NAMALWA (cell line): ENCODE measurements at places on chromosomes 16 and 17.
A peak's percentile ranks its signal among the peaks of the same experiment; 100 is the strongest.

GRCh38 chr17:32253117-32253611 is 12.5 kb upstream of the RHBDL3 start:
- peak; percentile 88 for DNase-seq

GRCh38 chr16:71338632-71339031 is 19.9 kb upstream of the CALB2 start:
- DNase-seq: no peak

GRCh38 chr16:6956511-6956910 is 376.1 kb upstream of the RBFOX1 start:
- DNase-seq: no peak

GRCh38 chr16:20102021-20102420 is 28.3 kb upstream of the GPR139 start:
- no peak for DNase-seq

DNA sequence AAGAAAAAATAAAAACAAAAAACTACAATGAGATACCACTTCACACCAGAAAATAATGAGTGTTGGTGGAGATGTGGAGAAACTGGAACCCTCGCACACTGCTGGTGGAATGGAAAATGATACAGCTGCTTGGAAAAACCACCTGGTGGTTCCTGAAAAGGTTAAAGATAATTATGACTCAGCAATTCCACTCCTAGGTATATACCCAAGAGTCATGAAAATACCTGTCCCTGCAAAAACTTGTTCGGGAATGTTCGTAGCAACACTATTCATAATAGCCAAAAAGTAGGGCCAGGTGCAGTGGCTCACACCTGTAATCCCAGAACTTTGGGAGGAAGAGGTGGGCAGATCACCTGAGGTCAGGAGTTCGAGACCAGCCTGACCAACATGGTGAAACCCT is 8.1 kb upstream of the ITGAE start:
- DNase-seq: no peak

- DNase-seq: peak; percentile 57
These were observed at the start of gene GLIS2 for GRCh38 chr16:4315186-4316107. GLIS2 (plus strand) TSS chr16:4316067; CDS start chr16:4332281, 16,214 bp downstream.

- DNase-seq: peak; percentile 11
These were observed 14.9 kb downstream of the IRF8 start for GRCh38 chr16:85913688-85914422.

DNA sequence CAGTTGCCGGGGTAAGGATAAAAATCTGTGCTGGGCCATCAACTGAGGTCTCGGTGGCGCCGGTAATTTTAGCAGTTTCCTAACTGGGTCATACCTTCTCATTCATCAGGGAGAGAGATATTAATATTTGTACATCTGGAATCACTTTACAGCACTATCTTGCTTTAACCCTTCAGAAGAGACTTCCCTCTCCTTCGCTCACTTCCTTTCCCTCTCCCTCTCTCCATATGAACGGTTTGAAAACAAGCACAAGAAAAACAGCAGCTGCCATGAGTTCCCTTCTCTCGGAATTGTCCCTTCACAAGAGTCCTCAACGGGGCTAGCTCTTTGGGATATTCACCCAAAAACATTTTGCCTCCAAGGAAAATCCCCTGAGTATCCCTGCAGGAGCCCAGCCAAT is 144.3 kb upstream of the NOG start:
- DNase-seq: no peak

DNA sequence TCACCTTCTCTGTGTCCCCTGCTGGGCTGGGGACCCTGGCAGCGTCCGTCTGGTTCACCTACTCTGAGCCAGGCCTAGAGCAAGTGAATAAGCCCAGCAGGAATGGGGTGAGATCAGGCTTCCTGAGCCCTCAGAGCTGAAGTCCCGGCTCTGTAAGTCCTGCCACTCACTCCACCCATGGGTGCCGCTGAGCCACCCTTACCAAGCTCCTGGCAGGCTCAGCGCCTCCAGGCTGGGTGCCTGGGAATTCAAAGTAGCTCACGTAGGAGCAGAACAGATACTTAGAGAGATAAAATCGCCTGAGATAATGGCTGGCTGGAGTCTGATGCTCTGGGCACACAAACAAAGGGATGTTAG is 9.8 kb upstream of the LASP1NB start:
- DNase-seq: no peak

DNA sequence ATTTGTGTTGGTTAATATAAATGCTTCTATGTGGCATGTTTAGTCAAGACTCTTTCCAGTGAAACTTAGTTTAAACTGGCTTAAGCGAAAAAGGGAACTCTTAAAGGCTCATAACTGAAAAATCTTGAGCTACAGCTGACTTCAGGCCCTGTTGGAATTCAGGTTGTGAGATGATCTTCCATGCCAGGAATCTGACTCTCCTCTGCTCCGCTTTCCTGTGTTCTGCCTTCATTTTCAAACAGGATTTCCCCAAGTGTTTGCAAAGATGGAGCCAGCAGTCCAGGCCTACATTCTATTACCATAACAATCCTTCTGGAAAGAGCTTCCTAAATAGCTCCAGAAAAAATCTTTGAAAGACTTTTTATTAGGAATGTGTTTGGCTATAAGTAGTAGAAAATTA is 134.9 kb downstream of the NLK start:
- DNase-seq: no peak

- DNase-seq: no peak
These were observed 2.8 kb downstream of the KRT37 start for GRCh38 chr17:41421617-41422016.

DNA sequence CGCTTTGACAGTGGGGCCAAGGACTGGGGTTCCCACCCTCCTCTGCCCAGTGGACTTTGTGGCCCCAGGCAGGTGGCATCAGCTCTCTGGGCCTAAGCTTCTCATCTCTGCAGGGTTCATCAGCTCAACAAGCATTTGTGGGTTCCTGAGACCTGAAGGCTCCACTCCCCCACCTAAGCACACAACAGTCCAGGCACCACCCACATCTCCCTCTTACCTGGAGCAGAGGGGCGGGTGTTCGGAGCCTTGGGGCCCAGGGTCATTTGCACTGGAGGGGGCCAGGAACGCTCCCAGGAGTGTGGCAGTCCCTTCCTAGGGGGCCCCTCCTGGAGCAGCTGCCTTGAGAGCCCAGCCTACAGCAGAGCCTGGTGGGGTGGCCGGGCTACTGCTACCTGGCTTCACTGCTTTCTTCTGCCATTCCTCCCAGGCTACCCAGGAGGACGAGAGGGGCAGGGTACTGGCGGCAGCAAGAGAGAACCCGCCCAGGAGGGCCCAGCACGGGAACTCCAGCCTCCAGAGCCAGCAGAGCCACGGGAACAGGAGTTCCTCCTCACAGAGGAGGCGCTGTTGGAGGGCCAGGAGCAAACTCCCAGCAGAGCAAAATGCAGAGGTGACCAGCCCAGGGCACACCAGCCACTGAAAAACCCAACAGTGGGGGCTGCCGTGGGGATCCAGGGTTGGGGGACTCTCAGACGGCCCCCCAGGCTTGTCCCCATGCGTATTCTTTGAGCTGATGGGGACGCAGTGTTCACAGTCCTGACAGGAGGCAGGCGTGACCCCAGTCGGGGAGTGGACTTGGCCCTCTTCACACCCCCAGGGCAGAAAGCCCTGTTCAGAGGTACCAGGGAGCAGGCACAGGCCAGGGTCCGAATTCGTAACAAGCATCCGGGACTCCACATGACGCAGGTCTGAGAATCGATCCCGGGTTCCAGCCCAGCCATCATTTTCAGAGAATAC is 35.1 kb upstream of the SLC38A10 start:
- no peak for DNase-seq

GRCh38 chr16:58831386-58831785 is 97.3 kb upstream of the GOT2 start:
- no peak for DNase-seq

DNA sequence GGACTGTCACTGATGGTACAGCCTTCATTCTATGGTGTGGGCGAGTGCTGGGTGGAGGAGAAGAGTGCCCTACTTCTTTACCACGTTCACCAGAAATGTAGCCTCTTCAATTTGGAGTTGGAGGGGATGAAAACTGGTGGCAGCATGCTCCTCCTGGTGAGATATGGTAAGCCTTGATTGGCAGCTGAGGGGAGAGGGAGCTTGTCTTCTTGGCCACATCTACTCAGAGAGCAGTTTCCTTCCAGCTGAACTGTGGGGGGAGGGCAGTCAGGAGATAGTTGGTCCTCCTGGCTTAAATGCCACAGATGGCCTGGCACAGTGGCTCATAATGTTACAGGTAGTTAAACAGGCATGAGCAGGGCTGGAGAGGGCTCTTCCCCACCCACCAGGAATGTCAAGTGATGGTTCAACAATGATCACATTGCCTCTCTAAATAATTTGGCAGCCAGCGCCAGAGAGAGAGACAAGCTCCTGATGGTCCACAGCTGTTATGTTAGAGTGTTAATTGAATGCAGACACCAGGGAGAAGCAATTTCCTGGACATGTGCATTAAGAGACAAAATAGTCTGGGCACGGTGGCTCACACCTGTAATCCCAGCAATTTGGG is 9.0 kb upstream of the MAPK3 start:
- DNase-seq: no peak

DNA sequence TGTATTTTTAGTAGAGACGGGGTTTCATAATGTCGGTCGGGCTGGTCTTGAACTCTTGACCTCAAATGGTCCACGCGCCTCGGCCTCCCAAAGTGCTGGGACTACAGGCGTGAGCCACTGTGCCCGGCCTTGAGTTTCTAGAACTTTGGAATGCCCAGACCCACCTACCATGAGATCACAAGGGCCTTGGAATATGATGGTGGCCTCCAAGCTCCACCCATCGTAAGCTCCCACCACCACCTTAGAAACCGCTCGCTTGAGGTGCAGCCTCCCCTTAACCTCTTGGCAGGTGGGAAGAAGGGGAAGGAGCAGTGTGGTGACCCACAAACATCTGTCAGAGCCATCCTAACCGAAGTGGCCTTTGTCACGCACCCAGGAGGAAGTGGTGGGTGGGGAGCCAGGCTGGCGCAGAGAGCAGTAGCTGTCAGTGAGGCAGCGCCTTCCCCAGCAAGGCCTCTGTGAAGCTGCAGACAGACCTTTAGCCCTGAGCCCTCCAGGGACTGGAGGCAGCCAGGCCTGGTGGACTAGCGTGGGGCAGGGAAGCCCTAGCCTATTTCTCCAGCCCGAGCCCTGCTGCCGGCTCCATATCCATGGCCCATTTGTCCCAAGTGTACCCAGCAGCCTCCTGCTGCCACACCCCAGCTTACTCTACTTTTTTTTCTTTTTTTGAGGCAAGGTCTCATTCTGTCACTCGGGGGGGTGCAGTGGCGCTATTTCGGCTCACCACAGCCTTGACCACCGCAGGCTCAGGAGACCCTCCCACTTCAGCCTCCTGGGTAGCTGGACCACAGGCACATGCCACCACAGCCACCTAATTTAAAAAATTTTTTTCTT is 13.1 kb upstream of the SEPHS2 start:
- peak; percentile 35 for DNase-seq

GRCh38 chr17:50585346-50585745 is 24.8 kb downstream of the CACNA1G start:
- no peak for DNase-seq

DNA sequence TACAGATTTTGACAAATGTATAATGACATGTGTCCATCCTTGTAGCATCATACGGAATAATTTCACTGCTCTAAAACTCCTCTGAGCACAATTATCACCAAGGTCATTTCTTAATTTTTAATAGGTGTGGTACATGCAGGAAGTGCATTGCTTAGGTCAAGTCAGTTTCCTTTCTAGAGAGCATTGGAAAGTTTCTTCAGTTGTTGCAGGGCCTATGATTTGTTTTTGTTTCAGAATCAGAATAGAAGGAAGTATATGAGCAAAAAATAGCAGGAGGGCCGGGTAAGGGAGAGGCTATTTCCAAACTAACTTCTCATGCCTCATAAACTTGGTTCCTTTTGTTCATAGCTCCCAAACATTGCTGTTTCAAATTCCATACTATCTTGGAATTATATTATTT is 24.0 kb upstream of the SLFN5 start:
- no peak for DNase-seq

DNA sequence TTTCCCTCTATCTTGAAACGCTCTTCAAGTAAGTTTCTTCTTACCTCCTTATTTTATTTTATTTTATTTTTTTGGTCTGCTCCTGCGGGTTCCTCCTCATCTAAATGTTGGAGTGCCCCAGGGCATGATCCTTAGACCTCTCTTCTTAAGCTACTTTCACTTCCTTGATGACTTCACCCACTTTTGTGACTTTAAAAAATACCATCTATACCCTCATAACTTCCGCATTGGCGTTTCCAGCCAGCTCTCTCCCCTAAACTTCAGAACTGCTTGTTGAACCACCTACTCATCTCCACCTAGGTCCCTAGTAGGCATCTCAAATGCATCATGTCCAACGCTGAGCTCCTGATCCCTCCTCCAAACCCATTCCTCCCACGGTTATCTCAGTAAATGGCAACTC is 51.4 kb upstream of the NFAT5 start:
- no peak for DNase-seq

- DNase-seq: no peak
These were observed 6.5 kb downstream of the GCGR start for GRCh38 chr17:81810476-81810875.

DNA sequence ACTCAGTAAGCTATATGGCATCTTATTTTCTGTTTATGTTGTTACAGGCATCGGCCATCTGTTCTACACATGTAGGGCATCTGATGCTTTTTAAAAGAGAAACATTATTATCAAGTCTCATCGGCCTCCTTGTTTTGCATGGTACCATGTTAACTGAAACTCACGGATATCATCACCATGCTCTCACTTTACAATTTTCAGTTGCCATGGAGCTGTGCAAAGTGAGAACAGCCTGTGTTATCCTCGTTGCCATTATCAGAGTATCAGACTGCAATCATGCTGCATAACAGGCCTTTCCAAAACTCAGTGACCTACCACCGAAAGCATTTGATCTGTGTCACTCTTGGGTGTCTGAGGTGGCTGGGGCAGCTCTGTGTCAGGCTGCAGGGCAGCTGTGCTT is 110.3 kb downstream of the C17orf67 start:
- DNase-seq: no peak

DNA sequence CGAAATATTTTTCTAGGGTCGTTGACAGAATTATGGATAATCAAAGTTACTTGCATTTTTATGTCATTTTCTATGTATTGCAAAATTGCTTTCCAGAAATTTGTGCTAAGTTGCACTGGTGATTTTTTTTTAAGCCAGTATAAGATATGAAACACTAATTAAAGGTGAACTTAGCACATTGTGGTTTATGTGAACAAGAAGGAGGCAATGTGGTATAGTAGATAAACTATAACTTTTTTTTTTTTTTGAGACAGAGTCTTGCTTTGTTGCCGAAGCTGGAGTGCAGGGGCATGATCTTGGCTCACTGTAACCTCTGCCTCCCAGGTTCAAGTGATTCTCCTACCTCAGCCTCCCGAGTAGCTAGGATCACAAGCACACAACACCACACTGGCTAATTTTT is 13.2 kb downstream of the DGKE start:
- no peak for DNase-seq

DNA sequence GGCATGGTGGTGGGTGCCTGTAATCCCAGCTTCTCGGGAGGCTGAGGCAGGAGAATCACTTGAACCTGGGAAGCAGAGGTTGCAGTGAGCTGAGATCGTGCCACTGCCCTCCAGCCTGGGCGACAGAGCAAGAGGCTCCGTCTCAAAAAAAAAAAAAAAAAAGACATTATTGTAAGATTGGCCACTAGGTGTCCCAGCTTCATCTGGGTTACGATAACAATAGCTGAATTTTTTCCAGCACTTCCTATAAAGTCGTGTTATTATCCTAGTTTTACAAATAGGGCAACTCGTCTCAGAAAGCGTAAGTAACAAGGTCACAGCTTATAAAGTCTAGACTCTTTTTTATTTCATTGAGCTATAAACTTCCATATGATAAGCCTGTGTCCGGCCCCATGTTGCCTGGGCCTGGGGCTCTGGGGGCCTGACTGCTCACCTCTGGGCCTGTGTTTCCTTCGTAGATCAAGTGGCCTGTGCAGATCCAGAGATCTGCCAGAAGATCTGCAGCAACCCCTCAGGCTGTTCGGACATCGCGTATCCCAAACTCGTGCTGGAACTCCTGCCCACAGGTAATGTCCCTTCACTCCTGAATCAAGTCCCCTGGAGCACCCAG is 60.5 kb downstream of the SLC5A11 start:
- DNase-seq: no peak
